Tongue (tissue), 3 donors: ENCODE measurements at places on chromosomes 5 and 9. TPM values are rescaled to one million over a fixed set of nuclear protein-coding genes. Genes with fewer than 3 reads are reported as not detected.

Gene LTC4S
- total RNA-seq, result not detected

Gene EGFL7
- 57.1 TPM for total RNA-seq

Gene NDOR1
- total RNA-seq, result 3.0 TPM

Gene QRFP
- total RNA-seq, result not detected

- no peak for DNase-seq
These were observed 59.4 kb downstream of the FBN2 start for GRCh38 chr5:128478386-128479368.

GRCh38 chr5:15483351-15484097 lies 16.5 kb upstream of the FBXL7 start:
- DNase-seq, result no peak

- DNase-seq, result no peak
These were observed 44.5 kb downstream of the CCDC125 start for GRCh38 chr5:69288069-69288468.

- DNase-seq, result no peak
These were observed 379.9 kb upstream of the DMAC1 start for GRCh38 chr9:8179381-8180053.

GRCh38 chr5:139964994-139965565 lies 78.0 kb downstream of the NRG2 start:
- DNase-seq, result no peak

DNA sequence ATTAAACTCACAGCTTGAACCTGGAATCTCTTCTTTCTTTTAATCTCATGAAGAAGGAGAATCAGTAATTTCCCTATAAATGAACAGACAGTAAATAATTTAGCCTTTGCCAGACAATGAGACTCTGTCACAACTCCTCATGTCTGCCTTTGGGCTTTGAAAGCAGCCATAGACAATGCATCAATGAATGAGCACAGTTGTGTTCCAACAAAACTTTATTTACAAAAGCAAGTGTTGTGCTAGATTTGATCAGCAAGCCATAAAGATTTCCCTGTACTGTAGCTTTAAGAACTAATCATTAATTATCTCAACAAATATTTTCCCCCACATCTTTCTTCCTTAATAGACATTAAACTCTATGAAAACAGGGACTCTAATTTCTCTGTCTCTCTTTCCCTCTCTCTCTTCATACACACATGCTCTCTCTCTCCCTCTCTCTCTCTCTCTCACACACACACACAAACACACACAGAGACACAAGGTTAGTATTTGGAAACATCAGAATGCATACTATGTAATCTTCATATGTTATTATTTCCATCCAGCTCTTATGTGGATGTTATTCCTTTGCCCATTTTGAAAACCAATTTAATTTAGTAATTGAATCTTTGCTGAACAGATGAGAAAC lies 1209.8 kb upstream of the CDH6 start:
- DNase-seq, result no peak

DNA sequence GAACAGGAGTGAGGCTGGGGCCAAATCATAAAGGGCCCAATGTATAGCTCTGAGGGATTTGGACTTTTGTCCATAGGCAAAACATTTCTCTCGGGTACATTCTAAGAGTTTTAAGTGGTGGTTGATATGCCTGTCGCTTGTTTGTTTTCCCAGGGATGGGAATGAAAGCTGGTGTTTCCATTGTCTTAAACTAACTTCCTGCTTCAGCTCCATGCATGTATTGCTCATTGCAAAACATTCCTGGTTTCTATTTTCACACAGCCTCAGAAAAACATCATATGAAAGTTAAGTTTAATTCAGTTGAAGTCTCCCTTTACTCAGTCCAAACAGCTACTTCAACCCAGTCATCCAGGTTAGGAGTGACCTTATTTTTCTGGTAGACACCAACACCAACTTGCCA lies 235.0 kb downstream of the ACTL7B start:
- no peak for DNase-seq

- no peak for DNase-seq
These were observed 13.9 kb downstream of the ALDOB start for GRCh38 chr9:101421653-101422065.

DNA sequence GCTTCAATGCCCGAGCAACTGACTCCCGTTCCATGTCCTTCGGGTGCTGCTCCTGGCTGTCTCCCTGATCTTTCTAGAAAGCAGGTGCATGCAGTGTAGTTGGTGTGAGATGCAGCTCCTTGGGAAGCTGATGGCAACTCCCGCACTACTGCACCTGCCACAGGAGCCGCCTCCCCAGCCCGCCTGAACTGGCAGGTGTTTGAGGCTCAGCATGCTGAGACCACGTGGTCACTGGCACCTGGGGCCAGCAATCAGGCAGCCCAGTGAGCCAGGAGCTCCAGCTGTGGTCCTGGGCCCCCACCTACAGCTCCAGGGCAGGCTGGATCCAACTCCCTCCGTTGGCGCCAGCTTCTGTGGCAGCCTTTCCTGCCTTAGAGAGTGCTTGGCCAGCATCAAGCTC lies 111.5 kb downstream of the ICE1 start:
- no peak for DNase-seq

GRCh38 chr9:74006935-74007334 lies 490.2 kb upstream of the RORB start:
- no peak for DNase-seq
